ENCODE measurements at places on chromosomes 2 and 18. TPM values are rescaled to one million over a fixed set of nuclear protein-coding genes. Genes with fewer than 3 reads are reported as not detected.

Gene DSG1
- polyA plus RNA-seq = not detected

Gene SH3BP4
- 2.5 TPM for polyA plus RNA-seq

DNA sequence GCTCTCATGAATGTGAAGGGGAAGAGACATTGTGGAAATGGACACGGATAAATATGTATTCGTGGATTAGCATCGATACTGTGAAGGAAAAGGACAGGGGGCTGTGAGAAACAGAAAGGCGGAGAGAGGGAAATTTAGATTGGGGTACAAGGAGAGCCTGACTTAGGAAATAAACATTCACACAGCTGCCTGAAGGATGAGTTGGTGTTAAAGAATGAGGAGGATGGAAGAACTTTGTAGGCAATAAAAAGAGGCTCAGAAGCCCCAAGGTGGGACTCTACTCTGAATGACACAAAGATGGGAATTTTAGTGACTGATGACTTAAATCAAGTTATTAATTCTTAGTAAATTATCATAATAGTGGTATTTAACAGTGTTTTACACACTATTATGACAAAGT, 10.1 kb downstream of the MYO1B start:
- H3K36me3 ChIP-seq = no peaks in the 10 kb centered on the region
- no peak overlapping the region for H3K4me3 ChIP-seq
- no peak overlapping the region for H3K27ac ChIP-seq
- DNase-seq = no peak
- peaks cover 19% of the 10 kb centered on the region for H3K4me1 ChIP-seq

DNA sequence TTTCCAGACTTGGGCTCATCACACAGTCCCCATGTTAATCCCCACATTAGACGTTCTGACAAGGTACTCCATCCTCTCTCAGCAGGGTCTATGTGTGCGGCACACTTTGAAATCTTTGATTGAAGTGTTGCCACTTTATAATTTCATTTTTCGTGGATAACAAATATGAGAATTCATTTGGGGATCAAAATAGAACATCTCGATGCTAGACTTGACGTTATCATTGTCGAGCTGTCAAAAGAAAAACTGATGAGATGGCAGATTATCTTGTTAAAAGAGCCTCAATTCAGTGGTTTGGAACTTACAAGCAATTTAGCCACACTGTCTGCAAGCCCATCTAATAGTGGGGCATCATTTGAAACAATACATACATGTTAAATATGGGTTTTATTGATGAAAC, 91.2 kb upstream of the SULT1C3 start:
- no peaks in the 10 kb centered on the region for H3K36me3 ChIP-seq
- no peak for DNase-seq
- H3K27me3 ChIP-seq = peaks cover 13% of the 10 kb centered on the region
- H3K4me1 ChIP-seq = no peaks in the 10 kb centered on the region
- H3K27ac ChIP-seq = no peak overlapping the region

GRCh38 chr2:56952871-56953270, 769.1 kb downstream of the CCDC85A start:
- no peak overlapping the region for H3K27ac ChIP-seq
- H3K4me3 ChIP-seq = no peak overlapping the region
- no peaks in the 10 kb centered on the region for H3K4me1 ChIP-seq
- no peak for DNase-seq

Gene DHRS9
- polyA plus RNA-seq = not detected

DNA sequence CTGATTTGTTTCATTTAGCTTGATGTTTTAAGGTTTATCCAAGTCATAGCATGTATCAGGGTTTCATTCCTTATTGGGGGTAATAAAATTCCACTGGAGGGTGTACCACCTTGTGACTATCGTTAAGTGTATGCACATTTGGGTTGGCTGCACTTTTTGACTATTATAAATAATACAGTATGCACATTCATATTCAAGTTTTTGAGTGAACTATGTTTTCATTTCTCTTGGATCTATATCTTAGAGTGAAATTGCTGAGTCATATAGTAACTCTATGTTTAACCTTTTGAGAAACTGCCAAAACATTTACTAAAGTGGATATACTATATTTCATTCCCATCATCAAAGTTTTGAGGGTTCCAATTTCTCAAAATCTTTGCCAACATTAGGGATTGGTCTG, 952.7 kb downstream of the TDRD15 start:
- H3K4me3 ChIP-seq = no peak overlapping the region
- no peaks in the 10 kb centered on the region for H3K27me3 ChIP-seq
- no peaks in the 10 kb centered on the region for H3K4me1 ChIP-seq
- H3K27ac ChIP-seq = no peak overlapping the region
- no peak for DNase-seq
- H3K36me3 ChIP-seq = no peaks in the 10 kb centered on the region

- no peak overlapping the region for H3K4me3 ChIP-seq
- no peaks in the 10 kb centered on the region for H3K36me3 ChIP-seq
- H3K4me1 ChIP-seq = peaks cover 5% of the 10 kb centered on the region
- H3K27ac ChIP-seq = no peak overlapping the region
- H3K27me3 ChIP-seq = peaks cover 12% of the 10 kb centered on the region
Measured at GRCh38 chr2:234960175-234961088, 8.6 kb downstream of the SH3BP4 start.

DNA sequence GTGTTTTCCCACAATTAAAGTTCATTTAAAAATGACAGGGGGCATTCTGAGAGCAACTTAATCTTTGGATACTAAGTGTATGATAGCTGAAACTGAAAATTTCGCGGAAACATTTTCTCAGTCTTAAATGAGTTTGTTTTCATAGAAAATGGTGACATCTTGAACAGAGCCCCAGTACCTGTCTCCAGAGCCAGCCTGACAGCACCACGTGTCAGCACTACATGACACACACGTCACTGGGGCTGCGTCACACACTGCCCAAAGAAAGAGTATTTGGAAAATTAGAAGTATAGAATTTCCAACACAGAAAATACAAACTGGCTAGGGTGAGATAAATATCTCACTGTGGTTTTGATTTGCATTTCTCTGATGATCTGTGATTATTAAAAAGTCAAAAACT, 50.8 kb downstream of the CMPK2 start:
- H3K27ac ChIP-seq = no peak overlapping the region
- H3K36me3 ChIP-seq = no peaks in the 10 kb centered on the region
- H3K4me3 ChIP-seq = no peak overlapping the region
- H3K4me1 ChIP-seq = no peaks in the 10 kb centered on the region
- no peak for DNase-seq
- H3K27me3 ChIP-seq = peaks cover 12% of the 10 kb centered on the region

Gene TMEM169
- polyA plus RNA-seq = 1.5 TPM

All from naive B cell (primary cell).